Astrocyte of the cerebellum (primary cell): ENCODE measurements at places on chromosomes 7 and 10.

GRCh38 chr7:151648429-151648828, 128.7 kb upstream of the RHEB start:
- DNase-seq = no peak

GRCh38 chr10:13311177-13311575, 11.3 kb upstream of the PHYH start:
- DNase-seq = no peak

- no peak for DNase-seq
Observed at GRCh38 chr10:133199992-133200611, 29.9 kb upstream of the UTF1 start.

DNA sequence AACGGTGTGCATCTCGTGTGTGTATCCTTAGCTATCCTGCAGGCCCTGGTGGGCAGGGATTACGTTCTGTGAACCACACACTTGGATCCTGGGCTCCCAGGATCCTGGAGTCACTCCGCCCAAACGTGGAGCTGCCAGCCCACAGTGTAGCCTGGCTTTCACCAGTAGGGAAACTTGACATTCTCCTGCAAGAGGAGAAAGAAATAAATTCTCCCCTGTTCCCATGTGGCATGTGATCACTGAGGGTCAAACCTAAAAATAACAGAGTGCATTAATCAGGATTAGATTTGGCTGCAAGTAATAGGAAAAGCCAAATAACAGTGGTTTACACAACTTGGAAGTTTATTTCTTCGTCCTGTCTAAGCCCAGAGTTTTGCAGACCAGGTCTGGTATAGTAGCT, 32.3 kb downstream of the PALD1 start:
- no peak for DNase-seq

- DNase-seq = no peak
Observed at GRCh38 chr7:94169682-94170081, 165.5 kb upstream of the BET1 start.

DNA sequence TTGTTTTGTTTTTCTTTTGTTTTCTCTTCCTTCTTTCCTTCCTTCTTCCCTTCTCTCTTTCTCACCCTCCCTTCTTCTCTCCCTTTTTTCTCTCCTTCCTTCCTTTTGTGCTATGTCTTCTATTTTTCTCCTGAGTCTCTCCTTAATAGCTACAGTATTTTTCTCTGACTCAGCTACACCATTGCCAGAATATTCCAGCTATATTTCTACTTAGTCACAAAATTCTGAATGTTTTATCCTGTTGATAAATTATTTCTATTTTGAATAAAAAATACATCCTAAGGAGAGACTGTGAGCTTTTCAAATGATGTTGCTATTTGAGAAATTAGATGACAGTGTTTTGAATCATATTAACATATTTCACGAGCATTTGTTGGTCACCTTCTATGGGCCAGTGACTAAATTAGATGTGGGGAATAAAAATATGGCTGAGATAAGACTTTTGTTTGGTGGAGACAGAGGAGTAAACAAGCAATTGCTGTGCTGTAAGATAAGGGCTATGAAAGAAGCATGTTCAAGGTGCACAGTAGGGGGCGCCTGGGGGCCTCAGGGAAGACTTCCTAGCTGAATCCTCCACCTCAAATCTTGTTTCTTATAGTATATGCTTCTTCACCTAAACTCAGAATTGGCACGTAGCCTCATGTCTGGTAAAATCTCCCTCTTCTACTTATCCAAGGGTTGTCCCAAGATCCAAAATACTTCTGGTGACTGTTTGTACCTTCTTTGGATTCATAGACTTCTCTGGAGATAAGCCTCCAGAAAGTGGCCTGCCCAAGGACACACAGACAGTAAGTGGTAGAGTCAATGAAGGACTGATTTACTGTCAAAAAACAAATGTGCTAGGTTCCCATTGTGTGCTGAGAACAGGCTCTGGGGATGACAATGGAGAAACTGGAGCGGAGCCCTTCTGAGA, 115.5 kb upstream of the CREB5 start:
- DNase-seq = no peak
